Cerebellum (tissue), 4 donors: ENCODE measurements at places on chromosomes 11 and 22.

GRCh38 chr11:1889224-1889930 is 2.3 kb downstream of the PRR33 start:
- DNase-seq: no peak

DNA sequence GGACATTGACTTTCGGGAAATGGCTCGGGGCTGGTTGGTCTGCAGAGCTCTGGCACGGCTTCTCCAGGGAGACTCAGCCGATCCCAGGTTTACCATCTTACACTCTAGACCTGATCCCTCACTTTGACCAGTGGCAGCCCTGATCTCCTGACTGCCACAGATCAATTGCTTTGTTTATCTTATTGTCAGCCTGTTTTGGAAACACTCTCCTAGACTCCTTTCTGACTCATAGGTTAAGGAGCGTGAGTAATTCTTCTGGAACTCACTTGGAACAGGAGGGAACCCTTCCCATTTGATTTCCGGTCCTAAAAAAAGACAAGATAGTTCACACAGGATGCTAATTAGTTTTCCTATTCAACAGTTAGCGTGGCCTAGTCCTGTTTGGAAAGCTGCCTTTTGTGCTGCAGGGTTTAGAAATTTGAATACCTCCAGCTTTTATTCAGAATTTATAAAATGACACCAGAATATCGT is 16.0 kb upstream of the BMAL1 start:
- DNase-seq: no peak

DNA sequence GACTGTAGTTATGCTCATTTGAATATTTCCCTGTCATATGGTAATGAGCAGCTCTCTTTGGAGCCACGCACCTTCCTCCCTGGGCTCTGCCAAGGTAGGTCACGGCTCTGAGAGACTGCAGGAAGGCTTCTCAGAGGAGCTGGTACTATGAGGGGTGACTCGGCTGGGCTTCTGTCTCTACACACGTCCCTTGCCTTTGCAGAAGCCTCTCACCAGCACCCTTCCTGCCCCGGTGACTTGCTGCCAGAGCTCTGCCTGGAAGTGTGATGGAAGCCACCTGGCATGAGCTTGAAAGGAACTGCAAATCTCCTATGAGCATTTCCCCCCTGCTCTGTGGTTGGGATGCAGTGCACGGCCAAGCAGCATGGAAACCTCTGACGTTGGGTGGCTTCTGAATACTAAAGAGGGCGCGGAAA is 74.2 kb downstream of the KIRREL3 start:
- DNase-seq: peak; percentile 57

DNA sequence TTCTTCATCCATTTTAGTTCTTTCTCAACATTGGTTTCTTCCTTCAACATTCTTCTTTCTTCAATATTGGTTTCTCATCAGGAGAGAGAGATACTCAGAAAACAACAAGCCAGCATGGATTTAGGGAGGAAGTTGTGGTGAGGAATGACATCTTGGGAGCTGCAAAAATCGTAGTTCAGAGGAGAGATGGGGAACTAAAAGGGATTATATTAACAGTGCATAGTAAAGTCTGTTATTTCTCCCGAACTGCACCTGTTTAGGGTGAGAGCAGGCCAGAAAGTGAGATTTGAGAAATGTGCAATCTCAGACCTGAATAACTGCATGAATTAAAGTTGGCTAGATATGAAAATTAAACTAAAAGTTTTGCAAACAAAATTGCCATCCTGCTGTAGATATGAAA is 94.5 kb downstream of the CASP12 start:
- no peak for DNase-seq

DNA sequence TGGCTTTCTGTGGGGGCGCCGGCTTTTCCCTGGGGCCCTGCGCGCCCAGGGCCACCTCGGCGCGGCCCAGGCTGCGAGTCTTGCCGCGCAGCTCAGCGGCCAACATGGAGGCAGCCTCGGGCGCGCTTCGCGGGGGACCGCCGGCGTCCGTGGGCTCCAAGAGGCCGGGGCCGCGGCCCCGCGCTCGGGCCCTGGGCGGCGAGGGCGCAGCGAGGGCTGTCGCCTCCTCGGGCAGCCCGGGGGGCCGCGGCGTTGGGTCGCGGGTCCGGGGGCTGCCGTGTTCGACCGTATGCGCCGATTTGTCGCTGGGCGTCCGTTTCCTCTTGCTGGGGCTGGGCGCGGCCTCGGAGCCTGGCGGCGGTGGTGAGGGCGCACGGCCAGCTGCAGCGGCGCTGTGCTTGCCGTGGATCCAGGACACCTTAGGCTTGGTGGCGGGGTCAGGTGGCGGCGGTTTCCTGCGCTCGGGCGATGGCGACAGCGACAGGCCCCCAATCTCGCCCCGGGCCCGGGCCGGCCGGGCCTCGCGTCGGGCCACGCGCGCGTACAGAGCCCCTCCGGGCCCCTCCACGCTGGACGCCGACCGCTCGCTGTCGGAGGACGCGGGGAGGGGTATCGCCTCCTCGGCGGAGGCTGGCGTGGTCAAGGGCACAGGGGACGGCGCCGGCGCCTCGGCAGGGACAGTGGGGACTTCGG is 11.9 kb downstream of the SCARF2 start:
- DNase-seq: no peak

- peak; percentile 51 for DNase-seq
Observed at GRCh38 chr11:113730887-113731726, 25.0 kb upstream of the TMPRSS5 start.

DNA sequence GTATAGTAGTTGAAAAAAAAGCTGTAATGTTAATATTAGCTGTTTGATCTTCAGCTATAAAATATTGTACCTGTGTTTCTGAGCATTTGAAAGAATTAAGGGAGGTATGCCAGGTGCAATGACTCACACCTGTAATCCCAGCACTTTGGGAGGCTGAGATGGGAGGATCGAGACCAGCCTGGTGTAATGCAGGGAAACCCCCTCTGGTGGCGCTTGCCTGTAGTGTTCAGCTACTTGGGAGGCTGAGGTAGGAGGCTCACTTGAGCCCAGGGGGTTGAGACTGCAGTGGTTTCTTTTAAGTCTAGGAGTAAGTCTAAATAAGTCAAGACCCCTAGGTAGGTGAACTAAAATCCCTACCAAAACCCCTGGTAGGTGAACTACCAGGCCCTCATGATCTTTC is 37.1 kb downstream of the TAF1D start:
- DNase-seq: no peak

DNA sequence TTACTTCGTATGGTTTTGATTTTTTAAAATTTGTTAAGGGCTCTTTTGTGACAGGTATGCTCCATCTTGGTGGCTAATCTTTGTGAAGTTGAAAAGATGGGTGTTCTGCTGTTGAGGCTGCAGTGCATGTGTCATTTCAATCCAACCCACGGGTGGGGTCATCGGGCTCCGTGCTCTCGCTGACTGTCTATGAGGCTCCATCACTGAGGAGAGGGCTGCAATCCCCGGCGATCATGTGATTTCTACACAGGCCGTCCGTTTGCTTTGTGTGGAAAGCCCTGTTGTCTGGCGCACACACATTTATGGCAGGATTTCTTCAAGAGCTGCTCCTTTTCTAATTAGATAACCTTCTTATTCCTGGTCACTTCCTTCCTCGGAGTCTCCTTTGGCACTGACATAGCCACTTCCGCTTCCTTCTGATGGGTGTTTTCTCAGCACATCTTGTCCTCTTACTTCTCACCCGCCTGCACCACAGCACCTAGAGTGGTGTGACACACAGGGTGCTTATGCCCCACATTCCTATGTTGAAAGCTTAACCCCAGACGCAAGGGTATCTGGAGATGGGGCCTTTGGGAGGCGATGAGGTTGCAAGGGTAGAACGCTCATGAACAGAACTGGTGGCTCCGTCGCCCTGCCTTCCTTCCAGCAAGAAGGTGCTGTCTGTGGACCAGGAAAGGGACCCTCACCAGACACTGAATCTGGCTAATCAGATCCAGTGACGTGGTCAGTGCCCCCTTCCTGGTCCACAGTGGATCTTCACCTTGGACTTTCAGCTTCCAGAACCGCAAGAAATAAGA is 9.4 kb downstream of the MOB2 start:
- no peak for DNase-seq

DNA sequence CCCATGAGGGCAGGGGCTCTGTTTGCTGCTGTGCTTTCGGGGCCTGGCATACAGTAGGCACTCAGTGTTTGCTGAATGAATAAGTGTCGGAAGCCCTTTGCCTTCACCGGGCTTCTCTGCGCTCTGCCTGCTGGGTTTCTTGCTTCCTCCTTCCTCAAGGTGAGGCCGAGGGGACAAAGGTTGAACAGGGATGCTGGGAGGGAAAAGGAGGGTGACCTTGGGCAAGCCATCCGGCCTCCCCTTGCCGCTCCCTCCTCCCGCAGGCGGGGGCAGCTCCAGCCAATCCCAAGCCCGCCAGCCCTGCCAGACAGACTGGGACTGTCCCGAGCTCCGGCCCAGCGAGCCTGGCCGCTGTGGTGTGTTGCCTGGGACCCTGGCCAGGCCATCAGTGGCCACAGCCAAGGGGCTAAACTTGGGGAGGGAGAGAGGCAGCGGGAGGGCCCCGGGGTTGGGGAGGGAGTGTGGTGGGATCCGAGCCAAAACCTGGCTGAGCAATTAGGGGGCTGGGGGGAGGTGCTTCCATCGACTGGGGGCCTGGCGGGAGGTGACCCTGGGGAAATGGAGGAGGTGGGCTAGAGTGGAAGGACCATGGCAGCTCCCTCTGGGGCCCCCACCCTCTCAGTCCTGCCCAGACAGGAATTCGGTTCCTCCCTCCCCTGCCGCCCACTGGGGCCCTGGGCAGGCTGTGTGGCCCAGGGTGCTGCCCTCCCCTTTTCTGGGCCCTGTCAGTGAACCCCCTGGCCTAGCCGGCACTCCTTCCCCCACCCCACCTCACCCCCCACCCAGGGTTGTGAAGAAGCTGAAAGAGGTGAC is 3.4 kb upstream of the RCOR2 start:
- DNase-seq: peak; percentile 75

DNA sequence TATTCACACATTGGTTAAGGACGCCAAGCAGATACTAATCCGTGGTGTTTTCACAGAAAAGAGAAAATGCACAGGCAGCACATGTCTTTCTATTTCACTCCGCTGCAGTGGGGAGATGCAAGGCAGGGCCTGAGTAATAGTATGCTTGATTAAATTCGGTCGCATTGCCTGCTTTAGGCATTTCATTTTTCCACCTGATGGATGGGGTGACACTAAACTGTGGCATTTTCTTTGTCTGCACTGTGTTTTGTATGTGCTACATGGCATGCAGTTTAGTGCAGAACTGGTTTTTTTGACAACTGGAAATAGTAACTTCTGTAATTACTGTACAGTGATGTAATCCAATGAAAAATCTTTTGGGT is 94.9 kb downstream of the SLC17A6 start:
- no peak for DNase-seq

GRCh38 chr11:78313181-78313795 is 104.3 kb downstream of the GAB2 start:
- no peak for DNase-seq

- no peak for DNase-seq
Observed at GRCh38 chr22:48947636-48948035, 880.0 kb downstream of the BRD1 start.

- no peak for DNase-seq
Observed at GRCh38 chr11:19891022-19891421, 178.4 kb downstream of the NAV2 start.

- no peak for DNase-seq
Observed at GRCh38 chr22:36923131-36923788, 9.8 kb downstream of the CSF2RB start.

DNA sequence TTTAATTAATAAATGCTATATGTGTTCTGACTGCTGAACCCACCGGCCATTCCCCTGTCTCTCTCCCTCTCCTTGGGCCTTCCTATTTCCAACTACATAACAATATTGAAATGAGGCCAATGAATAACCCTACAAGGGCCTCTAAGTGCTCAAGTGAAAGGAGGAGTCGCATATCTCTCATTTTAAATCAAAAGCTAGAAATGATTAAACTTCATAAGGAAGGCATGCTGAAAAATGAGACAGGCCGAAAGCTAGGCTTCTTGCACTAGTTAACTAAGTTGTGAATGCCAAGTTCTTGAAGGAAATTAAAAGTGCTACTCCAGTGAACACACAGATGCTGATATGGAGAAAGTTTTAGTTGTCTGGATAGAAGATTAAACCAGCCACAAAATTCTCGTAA is 109.2 kb downstream of the TSPAN18 start:
- DNase-seq: no peak

GRCh38 chr11:92225568-92226330 is 1.1 kb downstream of the FAT3 start:
- DNase-seq: no peak

DNA sequence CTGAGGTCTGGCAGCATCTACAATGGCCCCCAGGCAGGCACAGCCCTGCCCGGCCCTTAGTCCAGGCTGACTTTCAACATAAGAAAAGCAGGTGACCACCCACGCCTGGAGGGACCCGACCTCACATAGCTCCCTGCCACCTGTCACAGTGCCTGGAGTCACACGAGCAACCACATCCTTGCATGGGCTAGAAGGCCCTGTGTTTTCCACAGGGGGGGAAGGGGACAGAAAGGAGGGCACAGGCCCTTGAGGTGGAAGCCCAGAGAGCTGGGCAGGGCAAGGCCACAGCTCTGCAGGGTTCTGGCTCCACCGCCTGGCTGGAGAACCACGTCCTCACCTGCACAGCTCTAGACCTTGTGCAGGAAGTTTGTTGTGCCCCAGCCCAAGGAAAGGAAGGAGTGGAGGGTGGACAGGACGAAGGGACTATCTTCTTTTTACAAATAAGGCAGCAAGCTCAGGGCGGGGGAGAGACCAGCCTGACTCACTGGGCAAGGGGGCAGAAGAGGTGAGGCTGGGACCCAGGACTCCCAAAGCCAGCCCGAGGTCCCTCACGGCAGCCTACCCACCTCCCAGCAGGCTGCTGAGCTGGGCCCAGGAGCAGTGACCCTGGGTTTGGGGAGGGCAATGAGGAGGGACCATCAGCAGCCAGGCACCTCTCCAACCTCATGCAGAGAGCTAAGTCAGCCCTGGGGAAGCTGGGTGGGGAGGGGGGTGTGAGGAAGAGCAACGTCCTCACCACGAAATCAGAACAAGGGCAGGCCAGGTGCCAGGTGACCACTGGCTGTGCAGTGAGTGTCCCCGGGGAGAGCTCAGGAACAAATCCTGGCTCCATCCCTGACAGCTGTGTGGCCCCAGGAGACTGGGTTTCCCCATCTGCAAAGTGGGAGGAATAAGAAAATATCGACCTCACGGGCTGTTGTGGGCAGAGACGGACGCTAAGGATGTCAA is 4.3 kb downstream of the C1QTNF6 start:
- no peak for DNase-seq

DNA sequence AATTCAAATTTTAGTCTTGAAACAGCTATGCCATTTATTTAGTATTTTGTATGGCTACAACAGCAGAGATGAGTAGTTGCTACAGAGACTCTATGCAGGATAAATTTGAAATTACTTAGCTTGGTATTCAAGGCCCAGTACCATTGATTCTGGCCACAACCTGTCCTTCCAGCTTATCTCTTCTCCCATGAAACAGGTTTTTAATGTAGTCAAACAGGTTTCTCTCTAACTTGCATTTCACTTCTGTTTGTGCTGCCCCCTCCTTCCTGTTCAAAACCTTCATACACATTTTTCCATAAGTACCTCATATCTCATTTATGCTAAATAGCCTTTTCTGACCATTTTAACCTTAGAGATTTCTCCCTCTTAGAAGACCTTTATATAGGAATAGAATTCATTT is 3.3 kb downstream of the USP47 start:
- no peak for DNase-seq
